Stimulated activated CD4-positive, alpha-beta T cell treated with anti-CD3 and anti-CD28 coated beads, Interleukin-2, amount 100 ng/mL, for 4 hours (primary cell): ENCODE measurements at places on chromosomes 1 and 21.

DNA sequence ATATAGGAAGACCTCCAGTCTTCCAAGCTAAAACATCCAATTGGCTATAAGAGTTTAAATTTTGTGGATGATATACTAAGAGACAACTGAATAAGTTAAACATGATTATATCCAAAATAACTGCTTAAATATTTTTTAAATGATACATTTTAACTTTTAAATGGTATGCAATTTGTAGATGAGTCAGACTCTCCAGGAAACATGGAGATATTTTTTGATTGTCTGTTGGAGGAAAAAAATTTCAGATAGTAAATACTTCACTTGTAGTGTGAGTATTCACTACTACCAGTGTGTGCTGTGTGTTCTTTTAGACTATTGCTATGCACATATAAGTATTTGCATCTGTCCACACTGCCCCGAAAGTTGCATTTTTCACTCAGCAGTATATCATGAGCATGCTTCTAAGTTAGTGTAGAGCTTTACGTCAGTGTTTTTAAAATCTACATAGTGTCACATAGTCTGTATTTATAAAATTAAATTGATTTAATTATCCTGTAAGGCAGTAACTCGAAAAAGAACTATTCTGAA lies 91.1 kb downstream of the USP25 start:
- no peak for DNase-seq

DNA sequence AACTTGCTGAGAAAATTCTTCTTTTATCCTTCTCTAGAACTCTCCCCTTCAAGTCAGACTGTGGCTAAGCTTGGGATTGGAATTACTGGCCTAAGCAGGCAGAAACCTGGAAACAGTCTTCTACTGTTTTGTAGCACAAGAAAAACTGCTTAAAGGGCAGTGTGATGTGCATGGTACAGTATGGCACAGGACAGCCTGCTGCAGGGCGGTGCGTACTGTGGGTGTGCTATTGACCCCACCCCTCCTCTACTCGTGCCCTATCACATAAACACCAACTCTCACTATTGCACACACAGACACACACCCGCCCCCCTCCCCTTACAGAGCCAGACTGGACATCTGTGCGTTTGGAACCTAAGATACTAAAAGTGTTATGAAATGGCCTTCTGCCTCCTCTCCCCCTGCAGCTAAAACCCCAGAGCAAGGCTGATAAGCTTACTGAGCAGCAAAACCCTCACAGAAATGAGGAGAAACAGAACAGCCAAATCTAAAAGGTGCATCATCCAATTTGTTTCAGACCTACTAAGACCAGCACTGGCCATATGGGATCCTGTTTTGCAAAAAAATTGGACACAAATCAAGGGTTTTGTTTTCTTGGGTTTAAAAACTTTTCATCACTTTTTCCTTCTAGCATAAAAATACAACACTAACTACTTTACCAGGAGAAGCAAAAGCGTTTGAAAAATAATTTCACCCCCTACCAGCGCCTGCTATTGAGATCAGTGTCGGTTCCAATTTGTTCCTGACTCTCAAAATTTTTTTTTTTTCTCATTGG lies 355.8 kb upstream of the LYPLAL1 start:
- no peak for DNase-seq

DNA sequence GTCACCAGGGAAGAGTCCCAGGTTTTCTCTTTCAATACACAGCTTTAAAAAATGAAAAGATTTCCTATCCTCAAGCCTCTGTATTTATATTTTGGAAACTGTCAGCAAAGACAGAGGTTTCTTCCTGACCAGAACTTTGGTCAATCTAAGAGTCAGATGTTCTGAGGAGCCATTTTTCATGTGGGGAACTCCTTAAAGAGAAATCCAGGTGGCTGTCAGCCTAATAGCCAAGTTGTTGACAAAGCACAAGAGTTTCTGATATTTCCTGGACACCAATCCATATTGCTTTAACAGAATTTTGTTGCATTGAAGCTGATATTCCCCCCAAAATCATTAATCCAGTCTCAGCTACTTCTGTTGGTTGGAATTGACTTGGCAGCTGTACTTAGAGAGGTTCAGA lies 318.6 kb upstream of the NFIA start:
- no peak for DNase-seq

DNA sequence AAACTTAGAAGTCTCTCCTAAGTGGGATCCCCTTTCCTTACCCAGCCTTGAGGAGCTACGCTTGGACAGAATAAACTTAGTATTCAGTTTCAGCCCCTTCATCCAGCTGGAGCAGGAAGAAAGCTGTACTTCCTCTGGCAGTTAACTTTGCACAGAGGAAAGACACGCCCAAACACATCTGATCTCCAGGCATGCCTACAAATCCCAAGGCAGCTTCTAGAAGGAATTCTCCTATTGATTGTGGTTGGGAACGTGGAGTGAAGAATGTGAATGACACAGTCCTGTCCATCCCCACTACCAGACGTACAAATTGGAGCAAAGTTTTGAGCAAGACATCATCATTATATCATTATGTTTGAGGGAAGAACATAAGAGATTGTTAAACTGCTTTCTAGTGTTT lies 6.6 kb upstream of the AK4 start:
- DNase-seq, result no peak

- no peak for DNase-seq
Measured at GRCh38 chr1:108877348-108878159, 769 bp downstream of the GPSM2 start.

- DNase-seq, result no peak
Measured at GRCh38 chr1:238681021-238681420, 705.3 kb upstream of the CHRM3 start.
